ENCODE measurements at places on chromosomes 5 and 9.

GRCh38 chr9:108534741-108535140, 321.0 kb downstream of the ACTL7B start:
- DNase-seq = peak; percentile 54

- DNase-seq = no peak
These were observed 2.1 kb downstream of the LECT2 start for GRCh38 chr5:135952683-135953082.

DNA sequence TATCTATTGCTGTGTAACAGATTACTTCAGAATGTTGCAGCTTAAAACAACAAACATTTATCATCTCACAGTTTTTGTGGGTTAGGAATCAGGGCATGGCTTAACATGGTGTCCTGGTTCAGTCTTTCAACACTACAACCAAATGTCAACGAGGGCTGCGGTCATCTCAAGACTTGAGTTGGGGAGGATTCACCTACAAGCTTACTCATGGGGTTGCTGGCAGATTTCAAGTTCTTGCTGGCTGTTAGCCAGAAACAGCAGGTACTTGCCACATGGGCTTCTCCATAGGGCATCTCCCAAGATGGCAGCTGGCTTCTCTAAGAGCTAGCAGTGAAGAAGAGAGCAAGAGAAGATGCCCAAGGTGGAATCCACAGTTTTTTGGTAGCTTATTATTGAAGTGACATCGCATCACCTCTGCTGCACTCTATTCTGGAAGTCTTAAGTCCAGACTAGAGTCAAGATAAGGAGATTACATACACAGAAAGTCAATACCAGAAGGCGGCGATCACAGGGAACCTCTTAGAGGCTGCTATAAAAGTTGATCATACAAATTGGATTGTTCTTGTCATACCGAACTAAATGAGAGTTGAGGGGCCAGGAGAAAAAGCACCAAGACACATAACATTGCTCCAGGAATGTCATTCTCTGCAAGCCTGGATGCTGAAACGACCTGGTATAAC, 42.2 kb downstream of the C9orf153 start:
- DNase-seq = no peak

DNA sequence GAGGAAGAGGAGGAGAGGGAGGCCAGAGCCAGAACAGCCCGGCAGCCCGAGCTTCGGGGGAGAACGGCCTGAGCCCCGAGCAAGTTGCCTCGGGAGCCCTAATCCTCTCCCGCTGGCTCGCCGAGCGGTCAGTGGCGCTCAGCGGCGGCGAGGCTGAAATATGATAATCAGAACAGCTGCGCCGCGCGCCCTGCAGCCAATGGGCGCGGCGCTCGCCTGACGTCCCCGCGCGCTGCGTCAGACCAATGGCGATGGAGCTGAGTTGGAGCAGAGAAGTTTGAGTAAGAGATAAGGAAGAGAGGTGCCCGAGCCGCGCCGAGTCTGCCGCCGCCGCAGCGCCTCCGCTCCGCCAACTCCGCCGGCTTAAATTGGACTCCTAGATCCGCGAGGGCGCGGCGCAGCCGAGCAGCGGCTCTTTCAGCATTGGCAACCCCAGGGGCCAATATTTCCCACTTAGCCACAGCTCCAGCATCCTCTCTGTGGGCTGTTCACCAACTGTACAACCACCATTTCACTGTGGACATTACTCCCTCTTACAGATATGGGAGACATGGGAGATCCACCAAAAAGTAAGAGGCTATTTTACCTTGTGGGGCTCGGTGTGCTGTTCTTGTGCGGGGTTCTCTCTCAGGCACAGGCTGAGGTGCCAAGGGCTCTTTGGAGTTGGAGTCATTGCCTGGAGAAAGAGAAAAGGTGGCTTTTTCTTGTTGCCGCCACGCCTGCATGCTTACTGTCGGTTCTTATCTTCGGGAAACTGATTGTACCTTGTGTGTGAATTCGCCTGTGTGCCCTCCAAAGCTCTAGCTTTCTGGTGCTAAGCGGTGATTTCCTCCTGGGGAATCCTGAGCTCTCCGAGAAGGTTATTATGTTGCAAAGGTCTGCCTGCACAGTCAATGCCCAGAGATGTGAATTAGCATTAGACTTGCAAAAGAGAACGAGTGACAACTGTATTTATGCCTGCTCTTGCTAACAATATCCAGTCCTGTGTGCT, at the start of gene ISL1:
Gene ISL1 (plus strand): TSS at position 318 of the 991 bp plus-strand sequence. CDS start 224 bp downstream, at position 542.
- DNase-seq = peak; percentile 24

DNA sequence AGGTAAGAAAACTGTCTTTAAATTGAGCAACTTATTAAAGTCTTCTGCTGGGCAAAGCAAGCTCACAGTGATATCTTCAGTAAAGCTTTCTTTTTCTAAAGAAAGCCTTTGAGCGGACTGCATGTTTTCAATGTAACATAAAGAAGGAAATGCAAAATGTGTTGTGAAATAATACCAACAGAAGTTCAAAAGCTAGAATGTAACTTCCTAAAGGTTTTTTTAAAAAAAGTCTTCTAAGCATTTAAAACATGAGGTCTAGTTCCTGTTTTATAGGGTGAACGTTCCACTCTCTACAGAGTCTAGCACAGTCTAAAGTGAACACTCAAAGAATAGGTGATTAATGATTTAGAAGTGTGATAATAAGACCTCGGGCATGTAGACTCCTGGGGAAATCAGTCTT, 62.9 kb downstream of the DENND1A start:
- DNase-seq = no peak

DNA sequence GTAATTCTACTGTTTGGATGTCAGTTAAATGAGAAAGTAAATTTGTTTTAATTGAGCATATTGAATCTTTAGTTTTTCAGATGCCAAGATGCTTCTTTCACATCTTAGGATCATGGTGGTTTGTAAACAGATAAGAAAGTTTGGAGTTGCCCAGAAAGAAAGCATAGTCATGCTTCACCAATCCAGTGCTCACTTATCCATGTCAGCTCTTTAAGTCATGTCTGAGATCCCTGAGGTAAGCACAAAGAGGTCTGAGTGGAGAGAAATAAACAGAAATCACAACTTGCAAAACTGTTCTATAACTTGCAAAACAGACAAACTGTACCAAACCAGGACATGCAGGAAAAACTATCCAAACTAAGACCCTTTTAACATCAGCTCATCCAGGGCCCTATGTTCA, 87.7 kb downstream of the OSTF1 start:
- DNase-seq = no peak

DNA sequence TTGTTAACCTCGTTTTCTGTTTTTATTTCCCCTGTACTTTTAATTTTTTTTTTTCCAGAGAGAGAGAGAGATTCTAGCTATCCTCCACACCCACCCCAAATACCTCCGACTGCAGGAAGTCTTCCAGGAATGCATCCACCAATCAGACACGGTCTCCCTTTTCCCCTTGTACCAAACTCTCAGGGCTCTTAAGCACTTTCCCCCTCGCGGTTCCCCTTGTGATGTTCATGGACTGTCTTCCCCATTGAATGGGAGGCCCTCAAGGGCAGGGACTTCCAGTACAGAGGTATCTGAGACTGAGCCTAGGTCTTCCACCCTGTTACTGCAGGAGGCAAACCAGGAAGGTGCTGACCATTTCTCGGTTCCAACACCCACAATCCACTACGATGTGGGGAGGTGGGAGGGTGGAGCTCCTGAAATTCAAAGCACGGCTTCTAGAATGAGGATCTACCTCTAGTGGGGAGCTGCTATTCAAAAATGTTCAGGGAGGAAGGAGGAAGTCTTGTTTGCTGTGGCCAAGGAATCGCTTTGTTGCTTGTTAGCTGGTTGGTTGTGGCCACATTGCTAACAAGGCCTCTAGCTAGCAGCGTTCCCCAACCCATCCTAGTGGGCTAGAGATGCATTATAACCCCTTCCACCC, 37.5 kb upstream of the PTGS1 start:
- no peak for DNase-seq

DNA sequence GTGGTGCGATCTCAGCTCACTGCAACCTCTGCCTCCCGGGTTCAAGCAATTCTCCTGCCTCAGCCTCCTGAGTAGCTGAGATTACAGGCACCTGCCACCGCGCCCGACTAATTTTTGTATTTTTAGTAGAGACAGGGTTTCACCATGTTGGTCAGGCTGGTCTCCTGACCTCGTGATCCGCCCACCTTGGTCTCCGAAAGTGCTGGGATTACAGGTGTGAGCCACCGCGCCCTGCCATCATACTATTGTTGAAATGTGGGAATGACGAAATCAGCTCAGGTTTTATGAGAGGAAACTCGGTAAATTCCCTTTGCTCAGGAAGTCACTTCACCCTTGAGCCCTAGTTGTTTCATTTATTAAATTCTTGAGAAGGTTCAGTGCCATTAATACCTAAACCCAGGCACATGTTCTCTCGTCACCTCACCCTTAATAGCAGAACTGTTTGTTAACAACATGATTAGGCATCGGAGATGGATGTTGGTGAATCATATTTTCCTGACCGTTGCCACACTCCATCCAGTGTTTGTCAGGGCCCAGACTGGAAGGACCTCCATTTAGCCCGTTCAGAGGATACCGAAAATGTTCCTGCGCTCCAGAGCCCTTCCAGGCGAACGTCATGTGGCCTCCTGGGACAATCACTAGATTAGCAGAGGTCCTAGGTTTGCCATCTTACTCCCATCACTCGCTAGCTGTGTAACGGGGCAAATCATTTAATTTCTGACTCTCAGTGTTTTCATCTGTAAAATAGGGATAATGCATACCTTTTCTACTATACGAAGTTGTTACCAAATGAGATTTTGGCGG, 20.0 kb upstream of the CREBRF start:
- no peak for DNase-seq

- DNase-seq = no peak
These were observed 396.5 kb upstream of the SEMA6A start for GRCh38 chr5:116971131-116971530.

- DNase-seq = no peak
These were observed 32.7 kb downstream of the FAM13B start for GRCh38 chr5:138000102-138000723.

DNA sequence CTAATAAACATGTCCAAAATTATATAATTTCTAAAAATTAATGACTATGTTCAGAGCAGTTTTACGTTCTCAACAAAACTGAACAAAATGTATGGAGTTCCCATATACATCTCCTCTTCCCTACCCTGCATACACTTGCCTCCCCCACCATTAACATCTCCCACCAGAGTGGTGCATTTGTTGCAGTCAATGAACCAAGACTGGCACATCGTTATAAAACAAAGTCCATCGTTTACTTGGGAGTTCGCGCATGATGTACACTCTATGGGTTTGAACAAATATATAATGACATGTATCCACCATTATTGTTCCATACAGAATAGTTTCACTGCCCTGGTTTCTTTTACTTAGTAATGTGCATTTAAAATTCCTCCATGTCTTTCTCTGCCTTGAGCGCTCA, 130.1 kb downstream of the APBA1 start:
- no peak for DNase-seq

DNA sequence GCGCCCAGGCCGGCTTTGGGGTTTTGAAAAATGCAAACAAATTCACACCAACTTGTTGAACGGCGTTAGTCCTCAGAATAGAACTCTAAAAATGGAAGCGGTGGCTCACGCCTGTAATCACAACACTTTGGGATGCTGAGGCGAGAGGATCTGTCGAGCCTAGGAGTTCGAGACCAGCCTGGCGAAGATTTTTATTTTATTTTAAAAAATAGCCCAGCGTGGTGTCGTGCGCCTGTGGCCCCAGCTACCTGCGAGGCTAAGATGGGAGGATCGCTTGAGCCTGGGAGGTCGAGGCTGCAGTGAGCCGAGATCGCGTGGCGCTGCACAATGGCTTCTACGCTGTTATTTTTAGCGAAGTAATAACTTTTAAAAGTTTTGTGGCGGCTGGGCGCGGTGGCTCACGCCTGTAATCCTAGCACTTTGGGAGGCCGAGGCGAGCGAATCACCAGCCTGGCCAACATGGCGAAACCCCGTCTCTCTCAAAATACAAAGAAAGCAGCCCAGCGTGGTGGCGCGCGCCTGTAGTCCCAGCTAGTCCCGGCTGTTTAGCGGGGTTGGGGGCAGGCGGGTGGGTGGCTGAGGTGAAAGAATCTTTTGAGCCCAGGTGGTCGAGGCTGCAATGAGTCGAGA, 694 bp upstream of the PLIN2 start:
- no peak for DNase-seq

DNA sequence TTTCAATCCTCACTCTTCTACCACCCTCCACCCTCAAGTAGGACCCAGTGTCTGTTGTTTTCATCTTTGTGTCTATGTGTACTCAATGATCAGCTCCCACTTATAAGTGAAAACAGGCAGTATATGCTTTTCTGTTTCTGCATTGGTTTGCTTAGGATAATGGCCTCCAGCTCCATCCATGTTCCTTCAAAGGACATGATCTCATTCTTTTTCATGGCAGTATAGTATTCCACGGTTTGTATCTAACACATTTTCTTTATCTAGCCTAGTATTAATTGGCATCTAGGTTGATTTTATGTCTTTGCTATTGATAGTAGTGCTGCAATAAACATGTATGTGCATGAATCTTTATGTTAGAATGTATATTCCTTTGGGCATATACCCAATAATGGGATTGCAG, 259.8 kb upstream of the KIF2A start:
- no peak for DNase-seq

DNA sequence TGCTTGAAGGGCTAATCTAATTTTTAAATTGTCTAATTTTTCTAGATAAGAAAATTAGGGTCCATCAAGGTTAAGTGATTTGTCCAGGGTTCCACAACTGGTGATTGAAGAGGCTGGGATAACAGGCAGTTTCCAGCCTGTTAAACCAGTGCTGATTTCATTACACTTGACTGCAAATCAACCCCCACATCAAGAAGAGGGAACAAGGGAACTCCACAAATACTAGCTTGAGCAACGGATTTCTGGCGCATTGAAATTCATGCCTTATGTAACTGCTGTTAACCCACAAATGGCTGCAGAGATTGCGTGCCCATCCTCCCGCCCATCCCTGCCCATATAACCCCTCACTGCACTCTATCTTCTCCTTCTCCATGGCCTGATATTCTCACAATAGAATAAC, 10.0 kb downstream of the PLPPR1 start:
- no peak for DNase-seq

GRCh38 chr9:12464910-12465512, 228.2 kb upstream of the TYRP1 start:
- no peak for DNase-seq

- no peak for DNase-seq
These were observed 296.1 kb downstream of the NDUFS4 start for GRCh38 chr5:53856506-53856905.

DNA sequence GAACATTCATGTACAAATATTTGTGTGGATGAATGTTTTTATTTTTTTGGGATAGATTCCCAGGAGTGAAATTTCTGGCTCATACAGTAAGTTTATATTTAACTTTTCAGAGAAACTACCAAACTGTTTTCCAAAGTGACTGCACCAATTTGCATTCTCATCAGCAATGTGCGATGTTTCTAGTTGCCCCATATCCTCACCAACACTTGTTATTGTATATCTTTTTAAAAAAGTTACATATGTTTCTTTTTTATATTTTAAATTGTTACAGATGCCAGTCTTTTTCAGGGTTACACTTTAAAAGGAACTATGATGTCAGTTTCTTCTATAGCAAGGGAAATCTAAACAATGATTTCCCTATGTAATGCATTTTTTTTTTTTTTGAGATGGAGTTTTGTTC, 49.1 kb upstream of the SEMA4D start:
- DNase-seq = no peak

DNA sequence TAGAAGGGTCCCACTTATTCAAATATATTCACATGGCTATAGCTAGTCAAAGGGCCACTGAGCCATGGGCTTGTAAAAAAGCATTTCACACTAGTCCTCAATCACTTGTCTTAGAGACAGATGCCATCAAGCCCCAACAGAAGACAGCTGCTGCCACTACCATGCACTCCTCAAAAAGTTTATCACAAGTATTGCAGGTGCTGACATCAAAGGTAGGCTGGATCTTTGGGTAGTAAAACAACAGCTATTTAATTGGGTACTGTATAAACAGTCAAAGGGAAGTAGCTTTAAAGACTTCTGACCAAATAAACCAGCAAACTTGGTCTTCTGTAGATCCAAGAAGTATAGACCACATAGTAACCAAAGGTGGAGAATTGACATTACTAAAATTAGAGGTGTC, 59.2 kb upstream of the FER start:
- DNase-seq = no peak

All from GM04504 (cell line).